Stimulated activated CD8-positive, alpha-beta memory T cell treated with anti-CD3 and anti-CD28 coated beads, Interleukin-7, amount 100 ng/mL, for 4 hours (primary cell): ENCODE measurements at places on chromosomes 5 and 9.
A peak's percentile ranks its signal among the peaks of the same experiment; 100 is the strongest.

DNA sequence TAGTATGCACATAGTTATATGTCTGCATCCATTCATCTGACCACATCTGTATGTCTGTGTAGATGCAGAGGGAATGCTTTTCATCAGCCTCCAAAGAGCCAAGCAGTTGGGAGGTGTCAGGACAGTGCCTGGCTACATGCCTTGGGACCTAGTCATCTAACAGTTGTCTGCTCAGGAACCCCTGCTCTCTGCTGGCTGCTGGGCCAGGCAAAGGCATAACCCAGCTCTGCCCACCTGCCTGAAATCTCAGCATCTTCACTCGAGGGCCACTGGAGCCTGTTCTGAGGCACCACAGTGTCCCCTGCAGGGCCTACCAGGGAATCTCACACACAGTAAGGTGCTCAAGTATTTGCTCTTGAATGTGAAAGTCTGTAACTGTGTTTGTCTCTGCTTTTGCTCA lies 3.7 kb downstream of the C9orf50 start:
- no peak for DNase-seq

DNA sequence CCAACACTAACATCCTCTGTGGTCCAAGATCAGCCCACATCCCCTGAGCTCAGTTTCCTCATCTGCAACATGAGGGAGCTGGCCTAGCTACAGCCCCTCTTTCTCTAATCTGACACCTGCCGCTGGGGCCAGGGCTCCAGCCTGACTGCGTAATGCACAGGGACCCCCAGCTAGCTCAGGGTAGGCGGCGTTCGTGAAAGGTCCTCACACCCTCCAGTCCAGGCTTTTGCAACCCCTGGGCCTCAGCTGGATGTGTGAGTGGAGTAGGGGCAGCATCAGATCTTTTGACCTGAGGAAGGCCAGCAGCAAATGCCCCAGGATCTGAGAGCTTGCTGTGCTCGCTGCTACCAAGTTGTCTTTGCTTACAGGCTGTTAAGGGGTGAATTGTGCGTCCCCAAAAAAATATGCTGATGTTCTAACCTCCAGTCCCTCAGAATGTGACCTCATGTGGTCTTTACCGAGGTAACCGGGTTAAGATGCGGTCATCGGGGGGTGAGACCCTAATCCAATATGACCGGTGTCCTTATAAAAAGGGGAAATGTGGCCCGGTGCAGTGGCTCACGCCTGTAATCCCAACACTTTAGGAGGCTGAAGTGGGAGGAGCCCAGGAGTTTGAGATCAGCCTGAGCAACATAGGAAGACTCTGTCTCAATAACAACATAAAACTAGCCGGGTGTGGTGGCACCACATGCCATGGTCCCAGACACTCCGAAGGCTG lies 47.8 kb downstream of the PLPP7 start:
- DNase-seq = no peak

- no peak for DNase-seq
Observed at GRCh38 chr9:93479726-93480125, 26.3 kb upstream of the FAM120AOS start.

- no peak for DNase-seq
Observed at GRCh38 chr5:80177236-80177635, 78.6 kb downstream of the SERINC5 start.

GRCh38 chr5:119290607-119291006 lies 65.2 kb upstream of the TNFAIP8 start:
- DNase-seq = no peak

DNA sequence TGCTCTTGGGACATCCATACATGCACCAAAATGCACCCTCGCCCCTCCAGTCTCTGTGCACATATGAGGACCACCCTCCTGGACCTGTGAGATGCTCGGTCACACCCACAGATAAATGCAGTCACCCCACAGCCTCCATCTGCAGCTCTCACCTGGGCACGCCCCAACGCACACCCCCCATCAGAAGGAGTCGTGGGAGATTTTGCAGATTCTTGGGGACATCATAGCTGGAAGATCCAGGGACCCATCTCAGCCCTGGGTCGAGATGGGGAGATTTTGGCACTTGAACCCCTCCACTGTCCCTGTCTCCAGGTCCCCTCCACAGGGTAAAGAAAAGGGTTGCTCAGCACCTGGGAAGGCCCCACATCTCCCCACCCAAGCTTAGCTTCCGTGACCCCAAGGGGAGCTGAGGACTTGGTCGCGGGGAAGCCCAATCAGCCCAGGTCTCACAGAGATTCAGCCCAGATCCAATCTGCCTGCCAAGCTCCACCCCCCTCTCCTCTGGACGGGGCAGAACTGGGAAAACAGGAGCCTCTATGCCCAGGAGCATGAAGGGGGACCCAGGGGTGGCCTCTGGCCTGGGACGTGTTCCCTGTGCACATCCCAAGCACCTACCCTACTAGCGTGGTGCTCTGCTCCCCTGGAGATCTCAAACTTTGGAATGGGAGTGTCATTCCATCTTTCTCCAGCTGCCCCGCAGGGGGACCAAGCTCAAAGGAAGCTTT lies 89.2 kb upstream of the LMX1B start:
- DNase-seq = no peak

- DNase-seq = peak; percentile 37
Observed at GRCh38 chr9:121545875-121546423, 46.3 kb upstream of the GGTA1 start.

DNA sequence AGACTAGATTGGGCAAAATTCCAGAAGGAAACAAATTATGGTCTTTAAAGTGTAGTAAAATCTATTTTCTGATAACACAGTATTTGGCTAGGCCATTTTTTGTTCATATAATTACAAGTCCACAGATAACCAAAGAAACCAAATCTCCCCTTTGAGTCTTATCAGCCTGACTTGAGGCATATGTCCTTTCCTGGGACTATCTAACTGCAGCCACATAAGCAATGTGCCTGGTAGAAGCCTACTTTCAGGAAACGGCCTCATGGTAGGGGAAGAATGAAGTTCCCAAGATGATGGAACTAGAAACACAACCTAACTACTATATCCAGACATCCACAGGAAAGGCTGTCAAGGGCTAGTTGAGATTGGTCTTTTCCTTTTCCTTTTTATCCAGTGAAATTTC lies 130.0 kb downstream of the PIK3R1 start:
- DNase-seq = no peak

DNA sequence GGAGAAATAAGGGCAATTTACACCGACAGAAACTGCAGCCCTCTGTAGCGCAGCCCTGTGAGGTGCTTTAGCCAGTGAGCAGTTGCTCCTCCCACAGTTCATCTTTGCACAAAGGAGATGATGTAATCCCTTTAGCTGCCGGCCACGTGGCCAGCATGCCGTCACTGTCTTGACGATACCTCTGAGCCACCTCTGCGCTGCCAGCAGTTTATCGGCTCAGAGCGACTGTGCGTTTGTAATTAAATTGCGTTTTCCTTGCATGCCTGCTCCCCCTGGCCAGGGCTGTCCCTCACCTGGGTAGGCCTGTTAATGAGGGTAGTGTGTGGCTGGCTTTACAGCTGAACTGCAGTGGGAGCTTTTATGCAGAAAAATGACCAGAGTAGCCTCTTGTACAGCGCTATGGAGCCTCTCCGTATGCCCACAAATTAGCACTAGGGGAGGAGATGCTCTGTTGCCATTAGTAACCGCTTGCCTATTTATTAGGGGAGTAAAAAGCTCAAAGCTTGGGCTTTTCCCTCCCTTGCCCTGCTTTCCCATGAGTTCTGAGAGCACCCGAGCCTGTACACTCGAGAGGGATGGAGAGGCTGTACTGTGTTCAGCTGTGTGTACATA lies 107.0 kb downstream of the TRIO start:
- no peak for DNase-seq
